ENCODE measurements at places on chromosomes 4 and X.

- DNase-seq: no peak
These were observed 68.4 kb downstream of the RAPGEF2 start for GRCh38 chr4:159171287-159171686.

- DNase-seq: no peak
These were observed 14.7 kb upstream of the GSX2 start for GRCh38 chr4:54085284-54085683.

DNA sequence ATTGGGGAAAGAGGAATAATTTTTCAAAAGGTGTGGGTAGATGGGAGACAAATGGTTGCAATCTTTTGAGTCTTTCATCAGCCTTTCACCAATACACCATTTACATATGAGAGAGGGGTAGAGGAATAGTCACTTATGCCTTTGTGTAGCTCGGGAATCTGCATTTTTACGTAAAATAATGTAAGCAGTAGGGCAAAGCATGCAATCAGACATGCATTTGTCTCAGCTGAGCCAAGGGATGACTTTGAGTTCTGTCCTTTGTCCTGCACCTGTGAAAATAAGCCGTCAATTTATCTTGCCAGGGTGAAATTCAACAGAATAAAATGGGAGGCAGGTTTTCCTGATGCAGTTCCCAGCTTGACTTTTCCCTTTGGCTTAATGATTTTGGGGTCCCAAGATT, 1473.4 kb upstream of the TENM3 start:
- no peak for DNase-seq

DNA sequence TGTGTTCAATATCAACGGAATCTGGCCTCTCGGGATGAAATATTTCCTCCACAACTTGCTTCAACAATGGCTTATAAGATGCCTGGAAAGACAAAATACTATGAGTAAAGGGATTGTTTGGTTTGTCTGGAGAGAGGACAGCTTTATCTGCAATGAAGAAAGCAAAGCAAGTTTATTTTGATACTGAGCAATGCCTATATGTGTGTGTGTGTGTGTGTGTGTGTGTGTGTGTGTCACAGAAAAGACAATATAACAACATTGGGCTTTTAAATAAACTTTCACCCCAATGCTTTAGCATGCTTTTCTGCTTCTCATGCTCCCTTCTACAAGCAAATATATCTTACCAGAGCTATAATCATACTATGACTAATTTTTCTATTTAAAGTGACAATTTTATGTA, 45.4 kb downstream of the RASL11B start:
- no peak for DNase-seq

DNA sequence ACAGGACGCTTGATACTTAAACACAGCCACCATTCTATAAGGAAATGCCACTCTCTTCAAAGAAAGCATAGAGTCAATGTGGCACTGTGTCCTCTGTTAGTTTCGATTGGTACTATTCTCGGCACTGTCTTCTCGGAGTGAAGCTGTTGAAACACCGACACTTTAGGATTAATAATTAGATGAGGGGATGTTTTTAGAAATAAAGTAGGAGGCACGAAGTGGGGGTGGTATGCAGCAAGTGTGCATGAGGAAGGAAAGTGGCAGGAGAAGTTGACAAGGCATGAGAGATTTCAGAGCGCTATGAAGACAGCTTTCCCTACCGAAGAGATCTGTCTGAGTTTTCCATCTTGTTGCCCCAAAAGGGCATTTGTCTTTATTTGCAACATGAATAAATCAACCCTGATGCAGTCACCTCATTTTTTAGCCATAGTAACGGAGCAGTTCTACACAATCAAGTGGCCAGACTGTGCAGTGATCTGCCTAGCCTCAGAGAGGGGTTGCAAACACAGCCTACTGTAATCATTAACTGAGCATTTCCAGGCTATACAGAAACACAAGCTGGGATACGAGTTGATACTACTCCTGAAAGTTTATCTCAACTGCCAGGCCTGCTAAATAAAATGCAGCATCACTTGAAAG, 8.3 kb downstream of the GPRIN3 start:
- DNase-seq: no peak

DNA sequence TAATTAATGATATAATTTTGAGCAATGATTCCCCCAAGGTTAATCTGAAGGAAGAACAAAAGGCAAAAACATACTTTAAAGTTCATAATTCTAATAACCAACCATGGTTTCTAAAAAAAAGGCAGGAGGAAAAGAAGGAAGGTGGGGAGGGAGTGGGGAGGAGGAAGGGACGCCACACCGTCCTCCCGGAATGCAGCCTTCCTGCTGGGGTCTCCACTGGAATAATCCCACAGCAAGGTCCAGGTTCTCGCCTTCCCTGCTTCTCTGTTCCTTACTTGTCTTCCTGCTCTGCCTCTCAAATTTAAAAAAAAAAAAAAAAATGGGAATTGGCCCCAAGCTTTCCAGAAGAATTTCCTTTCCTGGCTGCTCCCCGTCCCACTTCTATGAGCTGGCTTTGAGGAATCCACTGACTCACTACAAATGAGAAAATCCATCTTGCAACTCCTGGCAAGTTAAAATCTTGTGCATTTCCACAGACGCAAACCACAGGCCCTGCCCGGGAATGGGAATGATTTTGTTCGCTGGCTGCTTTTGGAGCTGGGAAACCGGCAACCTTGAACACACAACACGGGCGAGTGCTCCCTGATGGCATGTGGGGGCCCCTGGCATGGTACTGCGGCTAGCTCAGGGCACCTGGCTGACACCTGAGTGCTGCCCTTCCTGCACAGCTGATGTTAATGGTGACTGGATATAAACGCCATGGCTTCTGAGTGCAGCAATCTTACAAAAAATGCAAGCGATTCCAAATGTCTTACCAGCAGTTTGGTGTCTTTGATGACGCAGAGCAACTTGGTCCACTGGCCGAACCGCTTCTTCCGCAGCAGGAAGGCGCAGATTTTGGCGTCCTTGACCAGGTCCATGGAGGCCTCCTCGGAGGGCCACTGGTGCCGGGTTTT, 97.0 kb downstream of the AFAP1 start:
- DNase-seq: no peak

DNA sequence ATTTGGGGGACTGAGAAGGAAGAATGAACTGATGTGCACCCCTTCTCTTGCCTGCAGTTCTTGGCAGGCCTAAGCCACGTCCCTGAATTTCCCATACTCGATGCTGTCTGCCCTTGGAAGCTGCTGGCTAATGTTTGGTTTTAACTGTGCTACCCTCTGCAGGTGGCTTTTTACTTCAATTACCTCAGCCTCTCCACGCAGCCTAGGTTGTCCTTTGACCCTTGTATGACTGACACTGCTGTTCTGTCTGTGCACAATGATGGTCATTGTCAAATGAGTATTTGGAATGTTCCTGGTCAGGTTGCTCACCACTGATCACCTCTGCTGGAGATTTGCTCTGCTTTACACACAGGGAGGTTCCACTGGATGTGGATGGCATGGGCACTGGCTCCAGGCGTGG, 137.1 kb downstream of the ZNF518B start:
- DNase-seq: no peak

DNA sequence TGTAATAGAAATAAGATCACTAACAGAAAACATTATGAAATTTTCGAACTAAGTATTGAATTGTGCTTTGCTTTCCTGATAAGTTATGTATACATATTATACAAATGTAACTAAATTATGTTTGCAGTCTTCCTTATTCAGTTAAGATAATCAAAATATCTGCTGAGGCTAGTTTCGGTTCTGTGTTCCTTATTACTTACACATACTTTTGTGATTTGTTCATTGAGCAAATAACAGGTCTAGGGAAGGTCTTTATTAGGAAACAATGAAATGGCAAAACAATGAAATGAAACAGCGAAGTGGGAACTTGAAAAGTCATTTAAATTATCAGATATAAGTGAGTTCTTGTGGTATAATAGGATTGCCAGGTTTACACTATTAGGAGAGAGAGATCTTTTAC, 352.4 kb downstream of the GRIA2 start:
- no peak for DNase-seq

GRCh38 chr4:60683973-60684372, 516.2 kb upstream of the ADGRL3 start:
- DNase-seq: no peak

- DNase-seq: no peak
These were observed 8.4 kb downstream of the TLR10 start for GRCh38 chr4:38774181-38774955.

DNA sequence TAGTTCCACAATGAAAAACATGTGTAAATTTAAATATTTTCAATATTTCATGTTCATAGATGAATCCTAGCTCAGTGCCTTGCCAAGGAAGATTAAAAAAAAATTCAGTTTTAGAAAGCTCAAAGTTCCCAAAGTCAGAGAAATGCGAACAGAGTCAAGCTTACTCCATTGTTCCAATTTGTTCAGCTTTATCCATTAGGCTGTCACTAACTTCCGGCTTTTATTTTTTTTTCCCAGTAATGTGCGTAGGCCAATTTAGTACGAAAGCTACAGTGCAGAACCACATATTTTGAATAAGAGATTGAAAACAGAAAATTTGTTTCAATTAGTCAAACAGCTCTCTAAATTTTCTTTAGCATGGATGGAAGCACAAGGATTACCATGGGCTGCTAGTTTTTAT, 23.1 kb upstream of the KLHL2 start:
- no peak for DNase-seq

DNA sequence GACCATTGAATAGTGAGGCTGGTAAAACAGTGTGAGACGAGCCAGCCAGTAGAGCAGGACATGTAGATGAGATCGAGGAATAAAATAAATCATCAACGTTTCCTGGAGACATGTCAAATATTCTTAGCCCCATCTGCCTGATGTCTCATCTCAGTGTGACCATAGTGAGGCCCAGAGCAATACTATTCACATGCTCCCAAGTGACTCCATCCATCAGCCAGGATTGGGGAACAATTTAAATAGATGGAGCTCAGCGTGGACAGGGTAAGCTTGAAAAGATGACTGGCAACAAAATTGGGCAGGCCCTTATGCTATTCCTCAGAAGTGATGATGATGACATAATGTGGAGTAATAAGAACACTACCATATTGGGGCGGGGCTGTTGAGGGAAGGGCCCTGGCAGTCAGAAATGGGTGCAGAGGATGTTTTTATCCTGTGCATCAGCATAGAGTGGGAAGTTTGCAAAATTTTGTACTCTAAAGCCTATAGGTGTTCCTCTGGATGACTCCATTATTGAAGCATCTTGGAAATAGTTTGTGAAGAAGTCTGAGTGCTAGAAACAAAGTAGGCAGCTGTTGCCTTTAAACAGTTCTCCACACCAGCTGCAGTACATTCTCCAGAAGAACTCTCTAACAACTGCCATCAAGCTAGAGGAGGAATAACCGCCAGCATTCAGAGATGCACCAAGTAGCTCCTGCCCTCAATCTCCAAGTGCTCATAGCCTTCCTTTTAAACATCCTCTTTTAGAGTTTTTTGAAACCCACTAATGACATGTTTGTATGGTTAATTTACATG, 333.0 kb downstream of the DCHS2 start:
- DNase-seq: no peak

GRCh38 chr4:76430519-76431388, 4.3 kb upstream of the SHROOM3 start:
- no peak for DNase-seq

GRCh38 chrX:149370097-149370496, 135.0 kb downstream of the IDS start:
- DNase-seq: no peak

DNA sequence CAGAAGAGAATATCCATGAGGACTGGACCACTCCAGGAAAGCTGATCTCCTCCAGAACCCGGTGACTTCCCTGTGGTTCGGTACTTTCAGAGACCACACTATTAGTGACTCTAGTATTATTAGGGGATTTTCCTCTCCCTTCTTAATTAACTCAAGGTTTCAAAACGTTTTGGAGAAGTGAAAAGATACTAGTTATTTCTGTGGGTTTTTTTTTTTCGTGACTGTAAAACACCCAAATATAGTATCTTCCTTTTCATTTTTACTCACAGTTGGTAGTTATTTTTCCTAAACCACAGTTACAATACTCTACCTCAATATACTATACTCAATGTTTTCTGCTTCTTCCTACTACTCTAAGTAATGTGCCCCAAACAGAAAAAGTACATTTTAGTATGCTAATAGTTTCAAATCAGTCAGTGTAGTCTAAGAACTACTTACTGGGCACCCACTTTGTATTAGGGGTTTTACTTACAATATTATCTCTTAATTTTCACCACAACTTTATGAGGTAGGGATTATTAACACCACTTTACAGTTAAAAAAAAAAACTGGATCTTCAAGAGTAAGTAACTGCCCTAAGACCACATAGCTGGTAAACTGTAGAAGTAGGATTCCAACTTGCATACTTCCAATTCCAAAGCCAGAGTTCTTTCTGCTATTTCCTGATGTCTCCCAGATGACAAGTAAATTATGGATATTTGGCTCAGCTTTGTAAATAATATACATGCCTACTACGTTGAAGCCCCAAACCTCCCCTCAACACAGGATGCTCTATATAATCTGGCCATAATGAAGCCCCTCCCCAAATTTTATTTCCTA, 45.0 kb downstream of the SLC9A7 start:
- DNase-seq: no peak

- no peak for DNase-seq
These were observed 73.1 kb downstream of the QRFPR start for GRCh38 chr4:121307445-121308327.

DNA sequence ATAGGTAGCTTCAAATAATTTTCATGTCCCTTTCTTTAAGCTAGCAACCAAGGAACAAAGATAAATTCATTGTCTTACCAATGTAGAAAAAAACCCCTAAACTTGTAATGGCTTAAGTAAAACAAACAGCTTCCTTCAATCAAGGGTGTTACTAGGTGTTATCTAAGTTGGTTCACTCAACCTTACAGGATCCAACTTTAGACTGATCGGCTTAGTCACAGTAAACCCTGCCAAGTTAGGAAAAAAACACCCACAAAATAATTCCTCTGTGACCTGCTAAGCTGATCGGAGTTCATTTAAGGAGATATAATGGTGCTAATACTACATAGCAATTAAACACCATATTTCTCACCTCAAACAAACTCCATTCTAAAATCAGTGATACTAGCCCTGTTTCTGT, 10.1 kb downstream of the AIFM1 start:
- no peak for DNase-seq

DNA sequence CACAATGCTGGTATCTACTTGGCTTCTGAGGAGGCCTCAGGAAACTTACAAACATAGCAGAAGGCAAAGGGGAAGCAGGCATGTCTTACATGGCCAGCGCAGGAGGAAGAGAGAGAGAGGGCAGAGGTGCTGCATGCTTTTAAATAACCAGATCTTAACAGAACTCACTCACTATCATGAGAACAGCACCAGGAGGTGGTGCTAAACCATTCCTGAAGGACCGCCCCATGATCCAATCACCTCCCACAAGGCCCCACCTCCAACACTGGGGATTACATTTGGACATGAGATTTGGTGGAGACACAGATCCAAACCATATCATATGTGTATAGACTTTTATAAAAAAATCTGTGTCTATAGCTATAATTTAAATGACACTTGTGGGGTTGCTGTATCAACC, 48.6 kb upstream of the ERVMER34-1 start:
- DNase-seq: no peak

GRCh38 chrX:111645607-111646006, 35.4 kb upstream of the ALG13 start:
- DNase-seq: no peak

- DNase-seq: no peak
These were observed 12.9 kb upstream of the ZCCHC4 start for GRCh38 chr4:25299476-25300203.
